ENCODE measurements at places on chromosomes 2 and 18.
A peak's percentile ranks its signal among the peaks of the same experiment; 100 is the strongest.

GRCh38 chr2:169933124-169933711 is 106.0 kb downstream of the UBR3 start:
- DNase-seq, result no peak

- no peak for DNase-seq
These were observed 32.0 kb upstream of the LOXHD1 start for GRCh38 chr18:46688853-46689525.

GRCh38 chr18:78239090-78239457 is 740.5 kb upstream of the SALL3 start:
- no peak for DNase-seq

DNA sequence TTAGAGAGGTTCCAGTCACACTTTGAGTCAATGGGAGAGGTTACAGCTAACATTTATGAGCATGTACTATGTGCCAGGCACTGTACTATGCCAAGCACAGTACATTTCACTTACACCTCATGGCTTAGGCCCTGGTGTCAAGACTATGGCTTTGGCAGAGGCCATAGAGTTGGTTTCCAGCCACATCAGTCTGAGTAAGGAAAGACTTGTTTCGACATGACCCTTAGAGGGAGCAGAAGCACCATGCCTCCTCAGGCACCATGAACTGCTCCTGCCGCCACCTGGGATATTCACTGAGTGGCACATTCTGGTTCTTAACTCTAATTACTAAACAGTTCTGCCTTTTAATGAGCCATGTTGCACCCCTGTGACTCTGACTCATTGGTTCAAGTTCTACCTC is 12.7 kb downstream of the DGUOK start:
- no peak for DNase-seq

DNA sequence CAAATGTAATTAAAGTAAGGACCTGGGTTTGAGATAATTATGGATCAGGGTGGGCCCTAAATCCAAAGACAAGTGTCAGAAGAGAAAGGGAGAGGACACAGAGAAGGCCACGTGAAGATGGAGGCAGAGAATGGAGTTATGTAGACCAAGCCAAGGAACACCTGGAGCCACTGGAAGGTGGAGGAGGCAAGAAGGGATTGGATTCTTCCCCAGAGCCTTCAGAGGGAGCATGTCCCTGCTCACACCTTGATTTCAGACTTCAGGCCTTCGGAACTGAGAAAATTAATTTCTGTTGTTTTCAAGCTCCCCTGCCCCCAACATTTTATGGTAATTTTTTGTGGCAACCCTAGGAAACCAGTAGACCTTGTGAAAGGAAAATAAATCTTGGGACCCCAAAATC is 19.6 kb downstream of the CAPN14 start:
- DNase-seq, result no peak

DNA sequence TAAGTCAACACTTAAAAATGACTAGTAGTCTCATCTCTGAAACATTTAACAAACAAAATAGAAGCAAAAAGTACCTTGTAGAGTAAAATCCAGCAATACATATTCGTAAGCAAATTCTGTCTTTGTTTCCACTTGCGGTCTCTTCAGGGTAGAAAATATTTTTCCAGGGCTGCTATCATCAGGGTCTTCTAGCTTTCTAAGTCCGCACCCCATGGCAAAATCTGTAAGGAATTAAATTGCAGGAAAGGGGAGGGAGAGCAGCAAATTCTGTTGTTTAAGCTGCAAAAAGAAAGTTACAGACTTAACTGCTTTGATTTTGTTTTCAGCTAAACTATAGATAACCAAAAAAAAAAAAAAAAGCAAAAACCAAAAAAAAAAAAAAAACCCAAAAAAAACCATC is at the start of gene RFTN2:
TSS of gene RFTN2 (minus strand) at position 342 of the 400 bp plus-strand sequence. CDS start at position 213, 129 bp downstream.
- no peak for DNase-seq

- DNase-seq, result no peak
These were observed 230.1 kb downstream of the RNF152 start for GRCh38 chr18:61662726-61663125.

GRCh38 chr18:6741232-6741663 is 11.7 kb downstream of the ARHGAP28 start:
- DNase-seq, result no peak

DNA sequence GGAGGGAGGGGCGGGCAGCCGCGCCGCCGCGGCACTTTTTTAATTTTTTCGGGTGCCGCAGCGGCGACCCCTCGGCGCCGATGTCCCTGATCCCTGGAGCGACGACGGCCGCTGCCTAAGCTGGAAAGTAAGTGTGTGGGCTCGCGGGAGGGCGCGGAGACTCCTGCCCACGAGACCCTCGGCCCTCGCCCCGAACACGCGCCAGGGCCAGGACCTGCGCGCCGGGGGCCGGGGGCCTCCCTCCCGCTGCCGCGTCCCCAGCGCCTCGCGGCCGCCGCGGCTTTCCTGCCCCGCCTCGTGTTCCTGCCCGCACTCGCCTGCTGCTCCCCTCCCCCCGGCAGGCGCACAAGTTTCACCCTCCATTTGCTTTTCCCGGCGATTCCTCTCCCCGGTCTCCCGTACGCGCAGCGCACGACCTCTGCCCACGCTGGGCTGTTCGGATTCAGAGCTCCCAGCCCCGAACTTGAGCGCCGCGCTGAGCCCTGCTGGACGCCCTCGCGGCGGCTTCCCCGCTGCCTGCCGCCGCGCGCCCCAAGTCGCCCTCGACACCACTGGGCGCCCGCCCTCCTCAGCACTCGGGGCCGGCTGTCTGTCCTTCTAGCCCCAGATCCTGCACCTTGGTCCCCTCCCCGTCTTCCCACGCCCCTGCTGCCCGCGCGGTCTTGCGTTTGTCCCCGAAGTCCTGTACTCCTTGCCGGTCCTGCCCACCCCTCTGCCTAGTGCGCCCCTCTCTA is 507 bp downstream of the PKP4 start:
- DNase-seq, result peak; percentile 16

DNA sequence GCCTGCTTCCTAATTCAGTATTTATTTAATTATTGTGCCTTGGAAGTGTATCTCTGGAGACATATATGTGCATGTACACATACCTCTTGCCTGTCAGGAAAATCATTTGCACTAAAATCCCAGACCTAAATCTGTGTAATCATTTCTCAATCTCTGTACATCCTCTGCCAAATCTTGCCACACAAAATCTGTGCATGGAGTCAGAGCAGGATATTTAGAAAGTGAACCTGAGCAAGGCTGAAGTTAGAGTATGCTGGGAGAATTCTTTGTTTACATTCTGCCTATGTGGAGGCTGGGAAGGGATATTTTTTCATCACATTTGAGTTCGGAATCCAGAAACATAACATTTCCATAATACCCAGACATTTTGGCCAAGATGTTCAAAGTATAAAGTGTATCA is 9.3 kb downstream of the XRCC5 start:
- DNase-seq, result no peak

GRCh38 chr2:225008935-225009334 is 33.3 kb downstream of the DOCK10 start:
- no peak for DNase-seq

DNA sequence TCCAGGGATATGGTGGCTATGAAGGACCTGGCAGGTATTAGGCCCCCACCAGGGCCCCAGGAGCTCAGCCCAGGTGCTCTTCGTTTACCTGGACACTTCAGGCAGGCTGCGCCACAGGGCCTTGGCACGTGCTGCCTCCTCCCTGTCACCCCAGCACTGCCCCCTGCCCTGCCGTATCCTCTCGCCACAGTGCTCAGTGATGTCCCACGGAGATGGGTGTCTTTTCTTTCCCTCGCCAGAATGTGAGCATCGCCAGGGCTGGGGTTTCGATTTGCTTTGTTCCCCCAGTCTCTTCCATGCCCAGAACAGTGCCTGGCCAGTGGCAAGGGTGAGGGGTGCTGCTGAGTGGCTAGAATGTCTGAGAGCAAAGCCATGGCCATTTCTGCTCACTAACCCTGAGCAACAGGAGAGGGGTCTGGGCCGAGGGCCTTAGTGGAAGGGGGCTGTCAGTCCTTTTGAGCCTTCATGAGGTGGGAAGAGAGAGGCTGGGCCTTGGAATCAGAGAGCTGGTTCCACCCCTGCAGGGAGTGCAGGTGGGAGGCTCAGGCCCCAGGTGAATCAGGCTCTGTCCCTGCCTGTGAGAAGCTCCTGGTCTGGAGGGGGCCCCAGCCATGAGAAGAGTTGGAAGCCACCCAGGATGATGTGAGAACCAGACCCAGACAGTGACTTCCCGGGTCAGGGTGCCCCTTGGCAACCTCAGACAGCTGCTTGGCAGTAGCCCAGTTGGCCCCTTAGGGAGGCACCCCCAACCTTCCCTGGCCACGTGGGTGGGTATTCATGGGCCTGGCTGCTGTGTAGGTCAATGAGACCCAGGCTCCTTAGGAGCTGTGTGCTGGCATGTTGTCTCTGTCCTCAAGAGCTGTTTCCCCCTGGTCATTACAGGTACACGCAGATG is 129.9 kb upstream of the HS6ST1 start:
- no peak for DNase-seq

DNA sequence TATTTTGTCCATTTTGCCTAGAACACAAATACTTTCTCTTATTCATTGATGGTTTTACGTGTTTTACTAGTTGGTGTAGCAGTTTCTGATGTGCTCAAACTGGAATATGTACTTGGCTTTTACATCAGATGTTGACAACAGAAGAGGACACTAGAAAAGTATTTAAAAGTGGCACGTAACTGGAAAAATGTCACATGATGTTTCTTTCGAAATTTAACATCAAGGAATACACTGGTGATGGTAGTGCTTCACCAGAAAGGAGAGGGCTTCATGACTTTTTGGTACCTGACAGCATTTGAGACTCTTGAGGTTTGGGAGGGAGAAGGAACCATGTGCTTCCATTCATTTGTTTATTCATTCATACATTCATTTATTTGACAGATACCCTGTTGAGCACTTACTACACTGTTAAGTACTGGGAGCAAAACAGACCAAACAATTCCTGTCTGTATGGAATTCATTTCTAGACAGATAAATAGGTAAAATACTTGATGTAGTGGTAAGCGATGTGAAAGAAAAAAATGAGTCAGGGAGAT is 1.5 kb downstream of the GIGYF2 start:
- DNase-seq, result no peak

GRCh38 chr2:152678808-152679207 is 38.5 kb downstream of the PRPF40A start:
- no peak for DNase-seq

DNA sequence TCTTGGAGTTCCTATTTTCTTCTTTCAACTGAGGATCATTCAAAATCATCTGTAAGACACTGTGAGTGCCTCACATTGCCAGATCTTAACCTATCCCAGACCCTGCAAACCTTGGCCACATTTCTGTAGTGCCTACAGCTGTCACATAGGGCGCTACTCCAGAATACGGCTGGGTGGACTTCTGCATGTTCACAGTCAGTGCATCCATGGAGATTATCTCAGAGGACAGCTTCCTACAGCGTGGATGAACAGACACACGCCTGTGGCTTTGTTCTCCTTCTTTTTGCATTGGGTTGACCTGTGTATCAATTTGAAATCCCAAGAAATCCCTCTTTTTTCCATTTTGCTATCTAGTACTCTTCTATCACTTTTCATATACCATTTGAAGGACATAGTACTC is 1.9 kb upstream of the KLHL29 start:
- DNase-seq, result no peak

GRCh38 chr18:39966275-39966674 is 1988.8 kb upstream of the PIK3C3 start:
- no peak for DNase-seq

- DNase-seq, result no peak
These were observed 58.0 kb upstream of the PEX13 start for GRCh38 chr2:60959501-60959900.

DNA sequence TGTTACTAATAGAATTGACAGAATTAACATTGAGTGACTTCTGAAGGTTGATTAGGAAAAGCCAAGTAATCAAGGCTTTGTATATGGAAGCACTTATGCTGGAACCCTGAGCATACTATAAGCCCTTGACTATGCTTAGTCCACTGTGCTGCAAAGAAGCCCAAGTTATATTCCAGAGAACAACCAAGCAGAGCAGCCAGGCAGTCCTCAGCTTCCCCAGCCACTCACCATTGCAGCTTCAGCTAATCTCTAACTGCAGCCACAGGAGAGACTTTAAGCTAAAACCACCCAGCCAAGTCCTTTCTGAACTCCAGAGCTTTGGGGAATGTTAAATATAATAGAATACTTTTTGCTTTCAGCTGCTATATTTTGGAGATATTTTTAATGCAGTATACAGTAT is 164.4 kb upstream of the VWC2L start:
- no peak for DNase-seq

DNA sequence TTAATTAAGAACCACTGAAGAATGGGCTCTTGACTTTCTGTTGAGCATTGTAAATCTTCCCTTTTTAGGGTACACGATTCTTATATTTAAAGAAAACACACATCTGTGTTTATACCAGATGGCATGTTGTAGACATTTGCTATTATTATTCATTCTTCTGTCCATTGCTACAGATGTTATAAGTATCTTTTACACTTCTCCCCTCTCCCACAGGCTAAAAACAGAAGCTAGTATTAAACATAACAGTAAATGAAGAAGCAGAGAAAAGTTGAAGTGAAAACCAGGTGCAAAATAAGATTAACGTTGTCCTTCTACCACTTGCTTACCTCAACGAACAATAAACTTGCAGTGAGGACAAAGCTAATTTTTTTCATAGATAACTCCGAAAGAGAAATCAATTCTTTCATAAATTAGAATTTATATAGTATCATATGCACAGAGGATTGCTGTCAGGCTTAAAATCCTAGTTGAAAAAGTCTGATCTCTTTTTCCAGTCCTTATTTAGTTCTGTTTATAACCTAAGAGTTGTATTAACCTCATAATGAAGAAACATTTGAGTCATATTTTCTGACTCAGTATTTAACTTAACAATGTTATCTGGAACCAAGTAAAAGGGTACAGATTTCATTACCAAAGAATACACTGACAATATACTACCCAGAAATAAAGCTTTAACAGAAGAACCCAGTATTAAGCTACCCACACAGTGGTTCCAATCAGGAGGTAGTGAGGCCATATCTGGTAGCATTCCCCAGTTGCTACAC is 16.4 kb upstream of the ZNF385B start:
- DNase-seq, result no peak

GRCh38 chr2:217681791-217682190 is 321.0 kb downstream of the TNS1 start:
- DNase-seq, result no peak
